ENCODE measurements at places on chromosomes 5 and 9.

- DNase-seq, result peak; percentile 80
Measured at GRCh38 chr5:154042766-154043165, 4.0 kb downstream of the MFAP3 start.

- no peak for DNase-seq
Measured at GRCh38 chr9:115220319-115221005, 102.5 kb upstream of the TNC start.

DNA sequence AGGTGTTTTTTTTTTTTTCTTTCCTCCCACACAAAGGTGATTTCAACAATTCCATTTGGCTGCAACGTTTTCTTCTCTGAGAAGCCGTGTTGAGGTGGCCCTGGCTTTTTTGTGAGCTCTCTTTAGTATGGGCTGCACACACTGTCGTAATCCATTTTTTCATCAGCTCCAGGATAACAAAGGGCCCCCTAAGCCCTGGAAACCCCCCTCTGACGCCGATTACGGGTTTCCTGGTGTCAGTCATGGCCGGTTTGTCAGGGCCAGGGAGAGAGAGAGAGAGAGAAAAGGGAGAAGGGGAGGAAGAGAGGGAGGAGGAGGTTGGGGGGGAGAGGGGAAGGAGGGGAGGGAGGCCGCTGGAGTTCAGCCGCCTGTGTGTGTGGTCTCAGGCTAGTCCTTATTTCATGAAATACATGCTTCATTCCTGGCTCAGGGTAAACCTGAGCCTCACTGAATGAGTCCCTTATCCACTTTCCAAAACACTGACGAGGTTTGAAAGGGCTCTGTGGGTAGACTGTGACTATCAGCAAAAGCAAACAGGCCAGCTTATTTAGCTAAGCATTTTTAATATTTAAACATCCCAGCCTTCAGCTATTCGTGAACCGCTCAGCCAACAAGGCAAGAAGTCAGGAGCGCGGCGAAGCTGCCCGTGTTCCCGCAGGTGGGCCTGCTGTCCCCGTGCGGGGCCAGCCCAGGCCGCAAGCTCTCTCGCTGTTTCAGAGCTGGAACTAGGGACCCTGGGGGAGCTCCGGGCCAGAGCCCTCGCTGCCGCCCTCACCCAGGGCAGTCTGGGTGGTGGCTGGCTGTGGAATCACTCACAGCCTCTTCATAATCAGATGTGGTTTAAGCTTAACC lies 172.8 kb downstream of the ERCC6L2 start:
- peak; percentile 76 for DNase-seq

GRCh38 chr9:130159057-130159456 lies 13.1 kb upstream of the NCS1 start:
- DNase-seq, result no peak

DNA sequence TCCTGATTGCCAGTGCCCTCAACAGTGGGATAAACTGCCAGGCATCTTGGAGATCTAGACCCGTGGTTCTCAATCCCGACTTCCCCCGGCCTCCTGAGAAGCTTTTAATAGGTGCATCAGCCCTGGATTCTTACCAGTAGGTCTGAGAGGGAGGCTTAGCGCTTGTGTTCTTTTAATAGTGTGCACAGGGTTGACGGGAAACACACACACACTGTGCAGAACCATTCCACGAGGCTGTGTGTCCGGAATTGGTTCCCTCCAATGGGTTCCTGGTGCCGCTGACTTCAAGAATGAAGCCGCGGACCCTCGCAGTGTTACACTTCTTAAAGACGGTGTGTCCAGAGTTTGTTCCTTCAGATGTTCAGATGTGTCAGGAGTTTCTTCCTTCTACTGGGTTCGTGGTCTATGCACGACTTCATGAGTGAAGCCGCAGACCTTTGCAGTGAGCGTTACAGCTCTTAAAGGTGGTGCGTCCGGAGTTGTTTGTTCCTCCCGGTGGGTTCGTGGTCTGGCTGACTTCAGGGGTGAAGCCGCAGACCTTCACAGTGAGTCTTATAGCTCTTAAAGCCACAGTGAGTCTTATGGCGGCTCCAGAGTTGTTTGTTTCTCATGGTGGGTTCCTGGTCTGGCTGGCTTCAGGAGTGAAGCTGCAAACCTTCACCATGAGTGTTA lies 46.6 kb upstream of the PRSS3 start:
- DNase-seq, result no peak

All from suppressor macrophage treated with lipopolysaccharide for 1 hour (primary cell).